Stimulated activated CD8-positive, alpha-beta memory T cell treated with anti-CD3 and anti-CD28 coated beads, Interleukin-4, amount 100 ng/mL, for 4 hours (primary cell): ENCODE measurements at places on chromosomes 7 and 10.

DNA sequence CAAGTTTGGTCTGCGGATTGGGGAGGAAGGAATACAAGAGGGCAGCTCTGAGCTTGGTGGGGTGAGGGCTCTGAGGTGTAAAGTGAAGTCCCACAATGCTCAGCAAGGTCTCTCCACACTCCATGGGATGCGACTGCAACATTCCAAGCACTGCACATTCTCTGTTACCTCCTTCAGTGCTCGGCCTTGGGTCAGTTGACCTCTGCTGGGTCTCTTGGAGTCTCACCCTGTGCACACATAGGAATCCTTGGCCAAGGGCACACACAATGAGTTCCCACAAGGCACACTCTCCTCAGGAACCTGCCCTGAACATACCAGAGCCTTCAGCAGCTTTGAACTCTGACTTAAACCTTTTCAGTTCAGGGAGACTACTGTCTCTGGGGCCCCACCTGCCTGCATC lies 2.4 kb upstream of the WDFY4 start:
- DNase-seq: no peak

GRCh38 chr10:109837384-109837783 lies 85.9 kb downstream of the XPNPEP1 start:
- DNase-seq: no peak

GRCh38 chr7:105610165-105610930 lies 29.1 kb upstream of the EFCAB10 start:
- no peak for DNase-seq

- DNase-seq: no peak
Measured at GRCh38 chr7:82376739-82377138, 66.8 kb downstream of the CACNA2D1 start.

DNA sequence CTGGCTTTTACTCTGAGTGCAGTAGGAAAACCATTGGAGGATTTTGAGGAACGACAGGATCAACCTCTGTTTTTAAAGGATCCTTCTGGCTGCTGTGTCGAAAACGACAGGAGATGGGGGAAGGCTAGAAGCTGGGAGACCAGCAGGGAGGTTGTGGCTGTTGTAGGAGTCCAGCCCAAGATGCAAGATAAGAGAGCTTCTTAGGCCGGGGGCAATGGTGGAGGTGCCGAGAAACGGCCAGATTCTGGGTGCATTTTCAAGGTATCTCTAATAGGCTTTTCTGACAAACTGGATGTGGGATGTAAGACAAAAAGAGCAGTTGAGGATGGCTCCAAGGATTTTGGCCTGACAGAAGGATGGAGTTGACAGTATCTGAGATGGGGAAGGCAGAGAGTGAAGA lies 10.3 kb upstream of the PVRIG start:
- DNase-seq: no peak

DNA sequence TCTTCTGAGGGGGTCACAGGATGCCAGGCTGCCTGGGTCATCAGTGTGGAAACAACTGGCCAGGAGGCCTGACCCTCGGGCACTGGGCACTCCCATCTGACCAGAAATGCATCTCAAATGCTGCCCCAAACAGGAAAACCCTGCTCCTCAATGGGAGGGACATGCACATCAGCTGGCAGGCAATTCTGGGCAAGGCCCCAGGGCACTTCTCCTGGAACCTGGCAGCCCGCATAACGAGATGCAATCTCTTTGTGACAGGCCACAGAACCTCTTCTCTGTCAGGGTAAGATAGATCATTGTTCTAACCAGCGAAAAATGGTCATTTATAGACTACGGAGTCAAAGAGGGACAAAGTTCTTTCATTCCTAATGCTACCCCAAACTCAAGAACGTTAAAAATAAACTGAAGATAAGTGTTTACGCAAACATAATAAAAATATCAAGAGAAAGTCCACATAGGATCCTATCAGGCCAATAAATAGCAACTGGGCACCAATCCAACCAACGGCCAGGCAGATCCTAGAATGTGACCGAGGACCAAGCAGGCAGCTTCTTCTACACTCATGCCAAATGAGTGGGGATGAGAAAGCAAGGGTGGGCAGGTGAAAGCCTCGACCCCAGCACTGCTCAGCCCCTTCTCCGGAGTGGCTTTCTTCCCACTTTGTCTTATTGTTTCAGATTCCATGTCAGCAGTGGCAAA lies 212.3 kb downstream of the TCERG1L start:
- no peak for DNase-seq

DNA sequence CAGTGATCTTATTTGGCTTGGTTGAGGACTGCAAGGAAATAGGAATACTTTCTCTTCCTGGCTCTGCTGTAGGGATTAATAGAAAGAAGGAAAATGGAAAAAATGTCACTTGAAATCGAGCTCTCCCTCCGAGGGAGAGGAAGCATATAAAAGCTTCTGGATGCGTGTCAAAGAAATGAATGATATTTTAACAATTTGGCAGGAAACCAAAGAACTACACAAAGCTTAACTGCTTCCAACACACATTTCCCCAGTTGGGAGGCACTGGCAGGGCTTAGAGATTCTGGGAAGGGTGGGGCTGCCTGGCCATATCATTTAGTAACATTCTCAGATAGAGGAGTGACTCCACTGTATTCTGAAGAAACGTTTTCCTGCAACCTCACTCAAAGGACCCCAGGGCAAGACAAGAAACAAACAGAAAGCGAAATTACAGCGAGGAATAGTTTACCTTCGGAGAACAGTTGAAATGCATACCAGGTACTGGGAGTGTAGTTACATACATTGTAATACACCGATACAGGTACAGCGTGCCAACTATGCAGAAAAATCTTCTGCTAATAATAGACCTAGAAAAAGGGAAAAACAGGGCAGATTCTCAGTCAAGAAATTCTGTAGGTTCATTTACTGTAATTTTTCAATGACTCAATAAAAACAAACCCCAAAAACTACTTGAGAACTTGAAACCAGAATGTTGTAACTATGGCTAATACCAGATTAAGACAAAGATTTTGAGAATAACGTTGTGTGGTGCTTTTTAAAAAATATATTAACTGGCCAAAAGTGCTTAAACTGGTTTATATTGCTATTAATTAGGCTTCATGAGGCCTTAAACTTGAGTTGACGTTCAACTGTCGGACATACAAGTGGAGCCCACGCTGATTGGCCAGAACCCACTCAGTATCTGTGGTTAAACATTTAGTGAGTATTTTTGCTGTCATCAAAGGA lies 75.7 kb upstream of the ASAH2 start:
- no peak for DNase-seq

GRCh38 chr7:138116892-138117291 lies 40.6 kb downstream of the AKR1D1 start:
- DNase-seq: no peak

GRCh38 chr7:158771-159170 lies 33.6 kb upstream of the FAM20C start:
- no peak for DNase-seq

DNA sequence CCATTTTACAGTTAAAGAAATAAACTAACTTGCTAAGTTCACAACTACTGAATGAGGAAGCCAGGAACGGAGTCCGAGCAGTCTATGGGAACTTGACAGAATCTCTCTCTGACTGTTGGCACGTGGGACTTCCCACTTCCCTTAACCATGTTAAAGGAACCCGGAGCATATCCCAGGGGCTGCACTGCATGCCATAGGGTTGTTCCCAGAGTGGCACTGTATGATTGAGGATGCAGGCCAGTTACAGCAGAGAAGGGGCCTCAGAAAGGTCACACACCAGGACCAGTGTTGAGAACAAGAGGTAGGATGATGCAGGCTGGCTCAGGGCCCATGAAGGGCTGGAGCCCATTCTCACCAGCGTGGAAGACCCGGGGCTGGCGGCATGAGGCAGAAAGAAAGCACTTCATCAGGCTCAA lies 201.8 kb downstream of the NSUN6 start:
- no peak for DNase-seq

- no peak for DNase-seq
Measured at GRCh38 chr10:118851062-118852035, 96.6 kb upstream of the CACUL1 start.

DNA sequence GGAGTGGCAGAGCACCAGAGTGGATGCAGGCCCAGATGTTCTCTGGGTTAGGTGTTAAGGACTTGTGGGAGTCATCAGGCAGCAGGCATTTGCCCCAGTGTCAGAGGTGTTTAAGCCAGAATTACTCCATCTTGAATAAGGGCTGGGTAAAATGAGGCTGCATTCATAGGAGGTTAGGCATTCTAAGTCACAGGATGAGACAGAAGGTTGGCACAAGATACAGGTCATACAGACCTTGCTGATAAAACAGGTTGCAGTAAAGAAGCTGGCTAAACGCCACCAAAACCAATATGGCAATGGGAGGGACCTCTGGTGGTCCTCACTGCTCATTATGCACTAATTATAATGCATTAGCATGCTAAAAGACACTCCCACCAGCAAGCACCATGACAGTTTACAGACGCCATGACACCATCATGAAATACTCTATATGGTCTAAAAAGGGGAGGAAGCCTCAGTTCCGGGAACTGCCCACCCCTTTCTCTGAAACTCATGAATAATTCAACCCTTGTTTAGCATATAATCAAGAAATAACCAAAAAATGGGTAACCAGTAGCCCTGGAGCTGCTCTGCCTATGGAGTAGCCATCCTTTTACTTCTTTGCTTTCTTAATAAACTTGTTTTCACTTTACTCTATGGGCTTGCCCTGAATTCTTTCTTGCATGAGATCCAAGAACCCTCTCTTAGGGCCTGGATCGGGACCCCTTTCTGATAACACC lies 882 bp upstream of the LRRC61 start:
- DNase-seq: peak; percentile 29

- DNase-seq: no peak
Measured at GRCh38 chr7:73866446-73866767, 5.4 kb downstream of the TMEM270 start.

- DNase-seq: no peak
Measured at GRCh38 chr7:78226059-78226719, 427.6 kb downstream of the PHTF2 start.

GRCh38 chr7:134083766-134084487 lies 43.2 kb upstream of the LRGUK start:
- no peak for DNase-seq

GRCh38 chr7:3760651-3761050 lies 459.6 kb downstream of the SDK1 start:
- DNase-seq: no peak

GRCh38 chr10:13113544-13113943 lies 13.6 kb downstream of the OPTN start:
- DNase-seq: no peak

DNA sequence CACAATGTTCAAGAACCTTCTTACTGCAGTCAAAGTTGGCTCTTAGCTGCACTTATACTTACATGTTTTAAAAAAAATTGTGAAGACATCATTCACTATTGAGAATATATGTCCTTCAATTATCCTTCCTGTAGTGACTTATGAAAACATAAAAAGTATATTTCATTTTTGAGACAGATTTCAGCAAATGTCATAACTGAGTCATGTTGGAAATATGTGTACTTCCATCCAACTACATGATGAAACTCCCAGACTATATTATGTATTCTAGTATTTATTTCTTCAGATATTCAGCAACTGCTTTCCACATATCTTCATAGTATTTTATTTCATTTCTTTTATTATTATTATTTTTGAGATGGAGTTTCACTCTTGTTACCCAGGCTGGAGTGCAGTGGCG lies 160.2 kb downstream of the ARHGAP12 start:
- DNase-seq: no peak

DNA sequence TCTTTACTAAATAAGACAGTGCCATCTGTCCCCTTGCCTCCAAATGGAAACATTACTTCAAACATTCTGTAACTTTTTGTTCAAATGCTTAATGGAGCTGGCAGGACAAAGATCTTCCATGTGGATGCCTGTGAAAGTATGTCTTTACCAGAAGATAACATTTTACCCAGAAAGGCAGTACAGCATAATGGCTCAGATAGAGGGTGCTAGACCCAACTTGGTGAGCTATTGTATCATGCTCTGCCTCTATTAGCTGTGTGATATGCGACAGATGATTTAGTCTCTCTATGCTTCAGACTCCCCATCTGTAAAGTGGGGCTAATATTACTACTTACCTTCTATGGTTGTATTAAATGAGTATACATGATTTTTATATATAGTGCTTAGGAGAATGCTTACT lies 8.8 kb upstream of the SMKR1 start:
- DNase-seq: no peak

- no peak for DNase-seq
Measured at GRCh38 chr7:128032605-128033235, 1.5 kb upstream of the LRRC4 start.

DNA sequence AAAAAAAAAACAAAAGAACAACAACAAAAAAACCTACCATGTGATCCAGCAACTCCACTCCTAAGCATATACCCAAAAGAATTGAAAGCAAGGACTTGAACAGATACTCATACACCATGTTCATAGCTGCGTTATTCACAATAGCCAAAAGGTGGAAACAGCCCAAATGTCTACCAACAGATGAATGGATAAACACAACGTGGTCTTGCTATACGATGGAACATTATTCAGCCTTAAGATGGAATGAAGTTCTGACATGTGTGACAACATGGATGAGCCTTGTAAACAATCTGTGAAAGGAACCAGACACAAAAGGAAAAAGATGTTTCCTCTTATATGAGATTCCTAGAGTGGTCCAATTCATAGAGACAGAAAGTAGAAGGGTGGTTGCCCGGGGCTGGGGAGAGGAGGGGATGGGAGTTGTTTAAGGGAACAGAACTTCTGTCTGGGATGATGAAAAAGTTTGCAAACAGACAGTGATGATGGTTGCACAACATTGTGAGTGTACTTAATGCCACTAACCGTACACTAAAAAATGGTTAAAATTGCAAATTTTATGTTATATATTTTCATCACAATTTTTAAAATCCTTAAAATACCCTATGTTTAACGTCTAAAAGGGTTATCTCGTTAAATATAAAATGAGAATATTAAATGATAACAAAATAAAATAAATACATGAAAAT lies 11.6 kb downstream of the CLEC2L start:
- DNase-seq: no peak

GRCh38 chr7:44325811-44326241 lies 432 bp upstream of the CAMK2B start:
- DNase-seq: no peak

DNA sequence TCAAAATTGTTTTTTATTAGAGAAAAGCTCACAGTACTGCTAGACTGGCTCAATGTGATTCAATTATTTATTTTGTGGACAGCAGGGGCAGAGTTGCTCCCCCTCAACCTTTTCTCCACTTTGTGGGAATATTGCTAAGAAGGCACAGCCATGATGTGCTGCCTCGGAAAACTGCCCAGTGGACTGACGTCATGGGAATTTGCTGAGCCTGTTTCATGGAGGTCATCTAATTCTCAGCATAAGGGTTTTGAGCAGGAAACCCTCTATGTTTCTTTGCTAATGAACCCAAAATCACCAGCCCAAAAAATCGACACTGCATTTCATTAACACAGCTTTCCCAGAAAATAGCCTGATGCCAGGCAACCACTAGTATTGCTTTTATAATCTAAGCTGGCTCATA lies 228.8 kb upstream of the FAM3C start:
- no peak for DNase-seq
